CD4-positive, alpha-beta T cell treated with Interleukin-4 for 1 hour (primary cell): ENCODE measurements at places on chromosomes 1 and 21.
A peak's percentile ranks its signal among the peaks of the same experiment; 100 is the strongest.

DNA sequence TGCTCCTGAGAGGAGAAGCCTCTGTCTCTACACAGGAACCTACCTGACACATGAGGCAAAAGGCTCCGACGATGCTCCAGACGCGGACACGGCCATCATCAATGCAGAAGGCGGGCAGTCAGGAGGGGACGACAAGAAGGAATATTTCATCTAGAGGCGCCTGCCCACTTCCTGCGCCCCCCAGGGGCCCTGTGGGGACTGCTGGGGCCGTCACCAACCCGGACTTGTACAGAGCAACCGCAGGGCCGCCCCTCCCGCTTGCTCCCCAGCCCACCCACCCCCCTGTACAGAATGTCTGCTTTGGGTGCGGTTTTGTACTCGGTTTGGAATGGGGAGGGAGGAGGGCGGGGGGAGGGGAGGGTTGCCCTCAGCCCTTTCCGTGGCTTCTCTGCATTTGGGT lies 3.9 kb upstream of the ACKR1 start:
- DNase-seq = no peak

DNA sequence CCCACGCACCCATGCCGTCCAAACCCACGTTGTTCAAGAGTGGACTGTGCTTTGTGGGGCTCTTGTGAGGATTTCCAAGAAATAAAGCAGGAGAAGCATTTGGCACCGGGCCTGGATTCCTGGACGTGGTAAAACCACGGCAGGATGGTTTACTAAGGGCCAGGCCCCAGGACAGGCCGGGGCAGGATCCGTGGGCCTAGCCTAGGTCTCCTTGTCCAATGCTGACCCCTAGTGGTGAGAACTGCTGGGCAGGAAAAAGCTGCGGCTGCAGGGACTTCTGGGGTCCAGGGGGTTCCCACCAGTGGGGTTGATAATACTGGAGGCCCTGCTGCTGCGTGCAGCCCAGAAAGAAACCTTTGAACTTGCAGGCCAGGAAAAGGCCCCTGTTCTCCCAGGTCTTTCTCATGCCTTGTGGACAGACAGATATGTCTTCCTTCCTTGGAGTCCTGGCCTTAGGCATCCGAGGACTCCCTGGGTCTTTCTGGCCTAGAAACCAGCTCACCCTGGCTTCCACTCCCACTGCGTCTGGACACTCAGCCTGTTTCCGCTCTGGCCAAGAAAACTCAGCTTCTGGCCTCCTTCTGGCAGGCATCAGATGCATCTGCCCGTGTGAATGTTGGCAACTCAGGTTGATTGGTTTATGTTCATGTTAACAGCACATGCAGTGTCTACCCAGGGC lies 106.9 kb upstream of the TMEM51 start:
- peak; percentile 43 for DNase-seq

DNA sequence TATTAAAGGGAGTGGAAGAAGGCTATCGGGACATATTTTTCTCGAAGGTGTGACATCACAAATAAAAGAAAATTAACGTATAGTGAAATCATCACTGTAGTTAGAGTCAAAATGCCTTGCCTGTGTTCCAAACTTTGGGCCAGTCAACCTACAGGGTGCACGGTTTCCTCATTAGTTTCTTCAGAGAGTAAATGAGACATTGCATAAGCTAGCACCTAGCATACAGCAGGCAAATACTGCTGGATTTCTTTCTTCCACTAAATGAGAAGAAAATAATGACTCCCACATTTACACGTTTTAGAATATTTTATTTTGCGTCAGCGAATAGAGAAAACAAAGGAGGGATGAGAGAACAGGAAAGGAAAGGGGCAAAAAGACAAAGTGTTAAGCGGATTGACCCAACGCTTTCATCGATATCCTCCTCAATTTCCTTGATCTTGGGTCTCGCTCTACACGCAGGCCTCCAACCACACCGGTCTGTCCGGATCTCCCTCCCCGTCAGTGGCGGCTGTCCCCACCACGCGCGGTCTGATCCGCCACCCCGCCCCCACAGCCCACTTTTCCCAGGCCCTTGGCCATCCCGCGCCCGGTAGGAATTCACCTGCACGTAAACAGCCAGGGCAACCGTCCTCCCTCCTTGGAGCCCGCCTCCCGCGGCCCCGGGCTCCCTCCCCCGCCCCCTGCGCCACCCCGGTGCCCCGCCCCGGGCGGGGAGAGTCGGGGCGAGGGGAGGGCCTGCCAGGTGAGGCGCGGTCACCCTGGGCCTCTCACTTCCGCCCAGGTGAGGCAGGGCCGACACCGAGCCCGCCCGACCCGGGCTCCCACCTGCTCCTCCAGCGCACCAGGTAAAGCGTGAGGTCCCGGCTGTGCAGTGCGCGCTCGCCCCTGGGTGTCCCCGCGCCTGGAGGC lies at the start of gene PATJ:
PATJ (plus strand) TSS at position 770 of the 909 bp plus-strand sequence. CDS start 20,413 bp downstream, outside the sequence.
- peak; percentile 75 for DNase-seq

DNA sequence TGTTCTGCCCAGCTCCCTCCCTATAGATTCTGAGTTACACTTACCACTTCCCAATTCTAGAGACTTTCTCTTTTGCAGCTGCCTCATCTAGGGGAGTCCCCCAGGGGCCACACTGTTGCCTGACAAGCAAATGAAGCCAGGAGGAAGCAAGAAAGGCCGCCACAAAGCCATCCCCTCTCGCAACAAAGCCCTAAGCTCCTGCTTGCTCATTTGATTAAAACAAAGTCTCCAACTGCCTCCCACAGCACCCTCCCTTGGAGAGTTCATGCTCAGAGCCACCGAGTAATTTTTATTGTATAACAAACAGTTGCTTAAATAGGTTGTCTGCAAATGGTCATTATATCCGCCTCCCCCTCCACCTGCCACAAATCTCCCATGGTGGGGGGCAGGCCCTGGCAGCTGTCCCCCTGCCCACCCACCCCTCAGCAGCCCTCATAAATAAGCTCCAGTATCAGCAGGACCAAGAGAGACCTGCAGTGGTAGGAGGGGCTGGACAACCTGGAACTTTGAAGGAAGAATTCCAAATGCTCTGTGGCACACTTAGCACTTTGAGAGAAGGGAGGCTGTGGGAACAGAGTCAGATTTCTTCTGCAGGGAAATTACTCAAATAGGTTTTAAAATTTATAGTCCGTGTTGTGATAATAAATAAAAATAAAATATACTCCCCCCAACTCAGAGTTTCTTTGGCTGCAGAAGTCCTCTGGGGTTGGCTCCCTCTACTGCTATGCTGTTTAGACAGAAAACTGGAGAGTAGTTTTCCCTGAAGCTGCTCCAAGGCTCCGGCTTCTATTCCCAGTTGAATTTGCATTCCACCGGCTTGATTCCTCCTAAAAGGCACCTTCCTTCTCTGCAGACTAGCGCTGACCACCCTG lies 237.5 kb downstream of the TTLL7 start:
- DNase-seq = no peak
